ENCODE measurements at places on chromosomes 13 and 19.

DNA sequence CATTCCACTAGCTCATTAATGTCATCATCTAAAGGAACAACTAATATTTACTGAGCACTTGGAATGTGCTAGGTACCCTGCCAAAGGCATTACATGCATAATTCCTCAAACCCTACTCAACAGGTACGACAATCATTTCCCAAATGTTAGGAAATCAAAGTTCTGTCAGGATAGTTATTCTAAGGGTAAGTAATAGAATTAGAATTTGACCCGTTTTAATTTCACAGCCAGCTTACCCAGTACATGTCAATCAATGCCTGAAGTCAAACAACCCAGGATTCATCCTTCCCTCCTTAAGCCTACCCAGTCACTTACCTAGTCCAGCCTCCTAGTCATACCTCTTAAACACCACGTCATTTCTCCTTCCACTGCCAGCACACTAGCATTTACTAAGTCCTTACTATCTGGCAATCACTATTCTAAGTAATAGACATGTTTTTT, 2.4 kb downstream of the LNX2 start:
- no peak for DNase-seq

DNA sequence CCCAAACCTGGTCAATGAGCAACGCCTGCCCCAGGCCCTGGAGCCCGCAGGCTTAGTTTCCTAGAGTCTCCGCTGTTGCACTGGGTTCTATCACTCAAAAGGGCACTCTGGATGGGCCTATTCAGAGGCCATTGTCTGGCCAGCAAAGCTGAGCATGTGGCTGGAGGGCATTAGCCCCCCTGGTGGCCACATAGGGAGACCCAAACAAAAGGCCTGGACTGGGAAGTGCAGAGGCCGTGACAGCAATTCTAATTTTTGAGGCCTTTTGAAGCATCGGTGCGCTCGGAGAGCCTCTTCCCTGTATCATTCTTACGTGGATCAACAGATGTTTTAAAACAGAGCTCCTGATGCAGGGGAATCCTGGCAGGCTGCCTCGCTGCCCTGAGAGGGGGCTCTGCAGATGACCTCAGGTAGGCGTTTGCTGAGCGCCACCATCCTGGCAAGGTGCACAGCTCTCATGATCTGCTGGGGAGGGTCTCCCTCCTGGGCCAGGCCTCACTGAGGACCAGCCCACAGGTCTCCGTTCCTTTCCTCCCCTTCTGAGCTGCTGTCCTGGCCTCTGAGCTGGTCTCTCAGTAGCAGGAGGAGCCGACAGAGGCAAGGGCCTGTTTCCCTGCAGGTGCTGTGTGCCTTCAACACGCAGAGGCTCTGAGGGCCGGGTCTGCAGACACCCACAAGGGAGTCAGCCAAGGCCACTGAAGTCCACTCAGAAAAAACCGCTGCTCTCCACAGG, 190.5 kb downstream of the URI1 start:
- DNase-seq, result no peak

GRCh38 chr19:8252922-8253589, 43.9 kb downstream of the CERS4 start:
- peak; percentile 77 for DNase-seq

GRCh38 chr13:92769046-92769445, 457.6 kb upstream of the GPC6 start:
- no peak for DNase-seq

DNA sequence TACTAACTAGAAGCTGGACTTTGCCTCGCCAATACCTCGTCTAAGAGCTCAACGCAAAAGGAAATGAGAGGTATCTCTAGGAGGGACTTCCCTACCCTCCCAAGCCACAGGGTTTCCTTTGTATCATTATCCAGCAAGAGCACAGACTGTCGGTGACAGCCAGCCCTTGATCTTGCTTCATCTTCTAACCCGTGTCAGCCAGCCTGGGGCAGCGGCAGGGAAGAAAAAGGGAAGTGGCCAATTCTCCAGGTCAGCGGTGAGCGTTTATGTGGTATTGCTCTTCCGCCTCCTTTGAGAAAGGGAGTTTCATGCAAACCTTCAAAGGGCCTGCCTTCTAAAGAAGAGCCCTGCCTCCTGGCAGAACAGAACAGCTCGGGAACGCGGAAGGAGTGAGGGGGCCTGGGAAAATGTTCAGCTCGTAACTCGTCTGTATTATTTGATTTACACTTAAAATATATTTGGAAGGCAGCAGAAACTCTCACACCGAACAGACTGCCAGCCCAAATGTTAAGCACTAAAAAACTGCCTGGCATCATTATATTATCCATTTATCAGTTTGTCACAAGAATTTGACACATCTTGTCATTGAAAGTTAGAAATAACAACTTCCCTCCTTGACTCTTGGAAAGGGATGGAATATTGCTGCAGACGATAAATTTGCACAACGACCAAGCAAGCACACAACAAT, 41.8 kb downstream of the EFNB2 start:
- DNase-seq, result no peak

DNA sequence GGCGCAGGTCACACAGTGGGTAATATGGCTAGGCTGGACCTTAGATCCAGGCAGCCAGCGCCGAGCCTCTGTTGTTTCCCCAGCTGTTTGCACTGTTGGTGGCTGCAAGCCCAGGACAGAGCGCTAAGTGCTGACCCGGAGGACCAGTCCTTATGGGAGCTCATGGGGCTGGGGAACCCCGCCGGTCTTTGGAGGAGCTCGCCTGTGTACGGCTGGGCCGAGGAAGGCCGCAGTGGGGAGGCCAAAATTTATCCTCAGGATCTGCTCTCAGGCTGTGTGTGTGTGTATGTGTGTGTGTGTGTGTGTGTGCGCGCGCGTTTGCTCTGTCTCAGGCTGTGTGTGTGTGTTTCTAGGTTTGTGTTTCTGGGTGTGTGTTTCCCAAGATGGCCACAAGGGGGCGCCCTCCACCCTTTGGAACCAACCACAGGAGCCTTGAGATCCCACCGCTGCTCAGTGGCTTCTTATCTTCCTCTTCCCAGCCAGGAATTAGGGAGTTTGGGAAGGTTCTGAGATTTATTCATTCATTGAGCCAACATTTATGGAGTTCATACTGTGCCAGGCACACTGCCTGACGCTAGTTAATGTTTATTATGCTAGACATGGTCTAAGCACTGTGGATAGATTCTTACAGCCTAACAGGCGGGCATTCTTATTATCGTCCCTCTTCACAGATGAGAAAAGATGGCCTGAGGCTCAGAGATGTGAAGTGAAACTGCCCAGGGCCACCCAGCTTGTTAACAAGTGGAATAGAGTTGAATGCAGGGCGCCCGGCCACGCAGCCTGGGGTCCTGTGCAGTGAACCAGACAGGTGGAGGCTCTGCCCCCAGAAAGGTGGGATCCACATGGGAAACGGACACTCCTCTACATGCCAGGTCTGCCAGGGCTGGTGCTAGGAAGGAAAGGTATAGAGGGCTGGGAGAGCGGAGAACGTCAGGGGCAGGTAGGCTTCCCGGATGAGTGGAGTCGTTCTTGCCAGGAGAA, 13.0 kb downstream of the PGLYRP1 start:
- DNase-seq, result peak; percentile 49

- DNase-seq, result no peak
Measured at GRCh38 chr13:87052731-87053130, 618.4 kb upstream of the SLITRK5 start.

DNA sequence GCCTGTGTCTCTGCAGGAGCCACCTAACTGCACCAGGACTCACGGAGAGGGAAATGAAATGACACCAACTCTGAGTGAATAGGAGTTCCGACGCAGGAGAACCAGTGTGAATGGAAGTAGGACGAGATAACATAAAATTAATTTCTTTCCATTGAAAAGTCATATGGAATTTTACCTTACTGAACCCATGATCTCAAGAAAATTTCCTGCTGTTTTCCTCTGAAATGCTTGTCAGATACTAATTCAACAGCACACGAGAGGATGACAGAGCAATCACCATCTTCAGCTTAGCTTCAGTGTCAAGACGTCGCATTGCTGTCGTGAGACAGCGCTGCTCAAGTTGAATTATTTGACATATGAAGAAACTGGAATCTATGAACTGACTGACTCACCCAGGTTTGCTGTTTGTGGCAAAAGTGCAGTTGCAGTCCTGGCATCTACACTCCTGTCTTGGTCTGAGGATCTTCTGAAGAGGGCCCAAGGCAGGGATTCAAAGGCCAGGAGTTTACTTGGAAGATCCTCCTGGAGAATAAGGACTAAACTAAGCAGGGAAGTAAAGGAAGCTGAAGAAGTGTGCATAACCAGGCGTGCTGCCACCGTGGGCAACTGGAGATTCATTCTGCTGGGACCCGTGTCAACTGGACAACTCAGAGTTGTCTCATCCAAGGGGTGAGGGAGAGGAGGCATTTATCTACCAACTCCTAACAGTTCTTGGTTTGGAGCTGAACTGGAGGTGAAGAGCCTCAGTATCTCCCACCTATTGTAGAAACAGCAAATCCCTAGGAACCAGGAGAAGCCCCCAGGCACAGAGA, 214.4 kb upstream of the IRS2 start:
- no peak for DNase-seq

GRCh38 chr19:57803594-57804325, 11.0 kb downstream of the ZNF552 start:
- DNase-seq, result no peak

- no peak for DNase-seq
Measured at GRCh38 chr13:65609350-65609749, 1620.8 kb downstream of the PCDH9 start.

- DNase-seq, result no peak
Measured at GRCh38 chr13:95573221-95573620, 20.7 kb downstream of the CLDN10 start.

DNA sequence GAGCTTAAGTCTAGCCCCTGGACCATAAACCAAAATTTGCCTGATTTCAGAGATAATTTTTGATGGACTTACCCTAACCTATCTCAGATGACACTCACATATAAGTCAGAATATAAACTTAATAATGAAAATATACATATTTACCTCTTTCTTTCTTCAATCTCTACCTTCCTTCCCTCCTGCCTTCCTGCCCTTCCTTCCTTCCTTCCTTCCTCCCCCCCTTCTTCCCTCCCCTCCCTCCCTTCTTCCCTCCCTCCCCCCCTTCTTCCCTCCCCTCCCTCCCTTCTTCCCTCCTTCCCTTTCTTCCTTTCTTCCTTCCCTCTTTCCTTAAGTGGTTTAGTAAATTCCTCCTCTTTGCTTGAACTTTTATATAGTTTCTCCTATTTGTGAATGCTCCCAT, 88.7 kb downstream of the EDNRB start:
- DNase-seq, result no peak

DNA sequence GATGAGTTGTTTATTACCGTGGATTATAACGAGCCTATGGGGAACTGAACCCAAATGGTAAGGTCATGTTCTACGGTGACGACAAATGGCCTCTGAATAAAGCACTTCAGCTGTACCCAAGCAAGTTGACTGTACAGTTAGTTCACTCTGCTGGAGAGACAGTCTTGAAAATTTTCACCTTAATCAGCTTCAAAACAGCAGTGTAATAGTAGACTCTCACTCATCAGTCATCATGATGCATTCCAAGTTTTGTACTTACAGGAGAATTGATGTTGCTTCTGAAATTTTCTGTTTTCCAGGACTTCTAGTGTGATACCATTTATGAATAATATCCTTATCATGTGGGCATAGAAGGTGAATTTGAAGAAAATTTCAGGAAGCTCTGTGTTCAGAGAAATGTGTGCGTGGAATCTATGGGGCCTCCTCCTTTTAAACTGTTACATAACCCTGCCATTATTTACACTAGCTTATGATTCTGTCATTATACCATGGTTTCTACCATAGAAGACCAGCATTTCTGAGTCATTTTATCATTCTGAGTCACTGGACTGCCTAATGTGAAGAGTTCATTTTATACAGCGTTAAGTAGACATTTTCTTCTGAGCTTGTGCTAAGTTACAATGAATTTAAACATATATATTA, 96.9 kb downstream of the WDFY2 start:
- no peak for DNase-seq

DNA sequence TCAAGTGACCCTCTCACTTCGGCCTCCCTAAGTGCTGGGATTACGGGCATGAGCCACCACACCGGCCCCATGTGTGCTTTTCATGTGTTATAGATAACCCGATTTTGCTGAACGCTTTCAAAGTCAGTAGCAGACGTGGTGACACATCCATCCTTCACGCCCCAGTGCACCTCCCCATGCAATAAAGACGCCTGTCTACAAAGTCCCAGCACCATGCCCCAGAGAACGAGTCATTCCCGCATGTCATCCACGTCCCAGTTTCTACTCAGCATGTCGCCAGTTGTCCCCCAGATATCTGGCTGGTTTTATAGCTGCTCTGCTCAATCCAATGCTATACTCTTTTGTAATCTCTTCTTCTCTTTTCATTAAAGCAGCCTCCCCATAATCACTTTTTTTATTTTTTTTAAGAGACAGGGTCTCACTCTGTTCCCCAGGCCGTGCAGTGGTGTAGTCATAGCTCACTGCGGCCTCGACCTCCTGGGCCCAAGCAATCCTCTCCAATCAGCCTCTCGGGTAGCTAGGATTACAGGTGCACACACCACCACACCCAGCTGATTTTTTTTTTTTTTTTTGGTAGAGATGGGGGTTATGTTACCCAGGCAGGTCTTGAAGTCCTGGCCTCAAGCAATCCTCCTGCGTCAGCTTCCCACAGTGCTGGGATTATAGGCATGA, 42.5 kb downstream of the DNM2 start:
- no peak for DNase-seq

DNA sequence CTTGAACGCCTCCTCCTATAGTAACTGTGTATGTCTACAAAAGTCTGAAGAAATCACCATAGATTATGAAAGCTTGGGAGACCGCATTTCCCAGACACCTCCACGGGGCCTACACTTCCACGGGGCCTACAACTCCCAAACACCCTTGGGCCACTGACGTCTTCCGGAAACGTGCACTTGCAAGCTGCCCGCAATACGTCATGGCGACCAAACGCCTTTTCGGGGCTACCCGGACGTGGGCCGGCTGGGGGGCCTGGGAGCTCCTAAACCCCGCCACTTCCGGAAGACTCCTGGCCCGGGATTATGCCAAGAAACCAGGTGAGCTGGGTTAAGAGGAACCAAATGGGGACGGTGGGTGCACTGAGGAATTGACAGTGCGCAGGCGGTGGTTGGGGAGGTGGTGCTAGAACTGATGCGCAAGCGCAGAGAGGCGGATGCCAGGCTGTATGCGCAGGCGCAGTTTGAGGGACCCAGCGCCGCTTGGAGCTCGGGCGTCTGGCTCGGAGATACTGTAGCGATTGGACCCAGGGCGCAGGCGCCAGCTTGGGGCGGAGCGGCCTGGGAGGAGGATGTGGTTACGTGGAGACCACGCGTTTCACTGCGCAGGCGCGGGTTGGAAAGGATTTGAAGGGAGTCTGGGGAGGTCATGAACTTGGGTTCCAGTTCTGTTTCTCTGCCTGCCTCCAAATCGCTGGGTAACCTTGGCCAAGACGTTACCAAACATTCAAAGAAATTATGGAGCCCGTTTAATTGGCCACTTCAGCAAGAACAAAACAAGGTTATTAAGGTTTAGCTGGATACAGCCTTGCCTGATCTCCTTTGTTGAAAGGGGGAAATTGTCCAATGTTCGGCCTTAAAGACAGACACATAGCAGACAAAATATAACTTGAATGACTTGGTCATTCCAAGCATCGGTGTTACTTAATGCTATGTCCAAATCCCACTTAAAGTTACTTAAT, at the start of gene MRPL54:
MRPL54 (plus strand) TSS at position 182 of the 959 bp plus-strand sequence; CDS start at position 201, 19 bp downstream.
- peak; percentile 99 for DNase-seq

GRCh38 chr13:110809871-110810486, 96.5 kb downstream of the ING1 start:
- DNase-seq, result no peak
